ENCODE measurements at places on chromosomes 5 and 9.

DNA sequence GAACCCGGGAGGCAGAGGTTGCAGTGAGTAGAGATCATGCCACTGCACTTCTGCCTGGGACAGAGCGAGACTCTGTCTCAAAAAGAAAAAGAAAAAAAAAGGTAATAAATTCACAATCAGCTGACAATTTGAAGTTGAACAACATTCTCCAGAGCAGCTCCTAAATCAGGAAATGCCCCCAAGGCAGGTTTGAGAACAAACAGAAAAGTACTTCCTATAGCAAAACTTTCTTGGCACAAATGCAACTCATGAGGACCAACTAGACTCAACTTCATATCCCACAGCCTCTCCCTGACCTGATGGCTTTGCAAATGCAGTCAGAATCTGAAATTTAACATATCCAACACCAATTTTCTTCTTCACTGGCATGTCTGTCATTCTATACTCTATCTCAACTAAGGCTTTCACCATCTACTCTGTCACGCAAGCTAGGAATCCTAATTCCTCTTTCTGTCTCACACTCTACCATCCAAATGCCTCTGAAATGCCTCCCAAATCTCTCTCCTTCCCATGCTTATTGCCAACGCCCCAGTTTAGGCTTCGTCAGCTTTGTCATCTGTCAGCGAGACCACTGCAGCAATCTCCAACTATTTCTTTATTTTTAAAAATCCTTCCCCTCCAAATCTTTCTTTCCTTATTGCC, 113.3 kb downstream of the MAPKAP1 start:
- DNase-seq: no peak

DNA sequence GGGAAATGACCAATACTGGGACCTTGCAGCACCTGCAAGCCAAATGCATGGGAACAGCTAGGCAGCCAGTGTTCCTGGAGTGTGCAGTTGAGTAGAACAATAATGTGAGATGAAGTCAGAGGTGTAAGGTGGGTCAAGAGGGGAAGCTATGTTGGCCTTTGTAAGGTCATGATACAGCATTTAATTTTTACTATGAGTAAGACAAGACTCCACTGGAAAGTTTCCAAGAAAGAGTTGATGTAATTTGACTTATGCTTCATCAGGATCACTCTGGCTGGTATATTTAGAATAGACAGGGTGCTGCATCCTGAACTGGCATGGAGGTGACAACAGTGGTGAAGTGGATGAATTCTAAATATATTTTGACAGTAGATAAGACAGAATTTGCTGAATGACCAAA, 744.8 kb downstream of the KCTD16 start:
- no peak for DNase-seq

DNA sequence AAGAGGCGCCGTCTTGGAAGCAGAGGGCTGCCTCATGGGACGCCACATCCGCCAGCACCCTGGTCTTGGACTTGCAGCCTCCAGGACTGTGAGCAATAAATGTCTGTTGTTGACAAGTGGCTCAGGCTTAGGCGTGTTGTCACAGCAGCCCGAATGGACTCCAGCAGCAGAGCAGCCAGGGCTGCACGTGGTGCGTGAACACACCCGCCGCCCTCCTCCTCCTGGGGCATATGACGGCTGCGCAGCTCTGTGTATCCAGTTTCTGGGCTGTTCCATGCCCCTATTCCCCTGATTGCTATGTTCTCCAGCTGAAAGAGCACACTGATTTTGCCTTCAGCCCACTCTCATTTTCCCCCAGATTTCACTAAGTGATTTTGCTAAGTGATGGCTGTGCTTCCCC, 36.0 kb upstream of the CLPTM1L start:
- DNase-seq: no peak

- DNase-seq: no peak
Observed at GRCh38 chr9:106400170-106400569, 462.8 kb upstream of the ZNF462 start.

GRCh38 chr5:119582987-119583386, 46.4 kb upstream of the FAM170A start:
- DNase-seq: peak; percentile 52

- no peak for DNase-seq
Observed at GRCh38 chr5:118042076-118042475, 946.3 kb downstream of the DTWD2 start.

- DNase-seq: no peak
Observed at GRCh38 chr9:135245482-135246247, 158.2 kb downstream of the OLFM1 start.

- no peak for DNase-seq
Observed at GRCh38 chr9:83471241-83471640, 67.0 kb downstream of the FRMD3 start.

- DNase-seq: no peak
Observed at GRCh38 chr9:104092192-104092591, 1.9 kb upstream of the SMC2 start.

GRCh38 chr5:157026789-157027424, 32.0 kb downstream of the HAVCR1 start:
- DNase-seq: peak; percentile 3

DNA sequence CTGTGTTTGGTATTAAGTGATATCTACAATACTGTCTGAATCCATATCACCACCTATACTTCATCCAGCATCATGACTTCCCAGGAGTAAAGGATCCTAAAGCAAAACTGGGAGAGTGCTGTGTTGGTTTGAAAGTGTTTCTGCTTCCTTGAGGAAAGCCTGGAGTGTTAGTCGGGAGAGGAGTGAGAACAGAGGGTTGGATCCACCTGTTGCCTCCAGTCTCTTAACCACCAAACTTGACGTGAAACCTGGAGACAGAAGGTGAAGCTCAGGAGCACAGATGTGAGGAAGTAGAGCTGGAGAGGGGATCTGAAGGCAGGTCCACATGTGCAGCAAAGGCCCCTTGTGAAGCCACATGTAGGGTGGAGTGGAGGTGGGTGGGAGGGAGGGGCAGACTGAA, 88.2 kb downstream of the EGFLAM start:
- no peak for DNase-seq

DNA sequence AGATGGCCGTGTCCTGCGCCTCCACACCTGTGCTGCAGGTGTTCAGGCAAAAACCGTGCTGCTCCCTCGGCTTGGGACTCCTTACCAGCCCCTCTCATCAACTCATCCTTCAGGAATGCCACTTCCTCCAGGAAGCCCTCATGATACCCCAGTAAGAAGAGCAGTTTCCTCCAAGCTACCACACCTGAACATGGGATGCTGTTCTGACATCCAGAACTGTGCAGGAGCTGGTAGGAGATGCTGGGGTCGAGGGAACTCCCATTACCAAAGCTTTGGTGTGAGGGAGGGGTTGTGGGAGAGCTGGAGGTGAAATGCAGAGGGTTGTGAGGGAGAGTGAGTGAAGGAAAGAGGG, 18.9 kb downstream of the CARD19 start:
- no peak for DNase-seq

- DNase-seq: no peak
Observed at GRCh38 chr9:35158501-35159280, 3.1 kb upstream of the UNC13B start.

DNA sequence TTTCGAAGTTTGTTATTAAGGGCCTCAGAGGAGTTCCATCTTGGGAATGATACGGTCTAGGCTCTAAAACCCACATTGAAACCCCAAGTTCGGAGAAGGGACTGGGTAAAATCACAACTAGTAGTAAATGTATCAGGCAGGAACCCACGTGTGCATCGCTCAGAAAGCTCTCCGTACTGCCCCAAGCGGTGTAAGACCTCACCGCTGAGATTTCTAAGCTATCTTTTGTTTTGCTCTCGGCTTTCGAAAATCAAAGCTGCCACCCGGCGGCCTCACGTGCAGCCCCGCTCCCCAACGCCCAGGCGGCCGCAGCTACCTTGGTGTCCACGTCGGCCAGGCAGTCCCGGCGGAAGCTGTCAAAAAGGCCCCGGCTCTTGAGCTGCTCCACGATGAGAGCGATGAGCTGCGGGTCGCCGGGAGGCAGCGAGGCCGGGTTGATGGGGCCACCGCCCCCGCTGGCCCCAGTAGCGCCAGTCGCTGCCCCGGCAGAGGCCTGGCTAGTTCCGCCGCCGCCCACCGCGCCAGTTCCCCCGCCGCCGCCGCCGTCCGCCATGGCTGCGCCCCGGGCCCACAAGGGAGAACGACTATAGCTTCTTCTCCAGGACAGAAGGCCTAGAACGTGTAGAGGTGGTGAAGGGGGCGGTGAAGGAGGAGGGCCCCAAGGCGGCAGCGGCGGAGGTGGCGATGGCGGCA, 420 bp downstream of the BOD1 start:
- peak; percentile 72 for DNase-seq

DNA sequence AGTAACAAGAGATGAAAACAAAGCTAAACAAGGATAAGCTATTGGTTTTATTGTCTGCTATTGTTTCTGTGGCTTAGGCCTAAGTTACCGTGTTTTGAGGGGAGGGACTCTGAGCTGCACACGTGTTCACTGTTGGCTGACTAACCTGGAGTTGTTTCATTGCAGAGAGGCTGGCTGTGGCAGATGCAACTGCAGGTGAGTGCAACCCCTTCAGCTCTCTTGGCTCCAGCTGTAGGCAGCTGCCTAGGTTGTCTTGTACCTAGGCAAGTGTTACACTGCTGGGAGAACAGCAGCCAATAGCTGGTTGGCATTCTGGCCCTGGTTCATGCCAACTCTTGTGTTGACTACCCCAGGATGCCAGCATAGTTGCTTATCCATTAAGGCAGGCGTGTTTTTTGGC, 17.6 kb upstream of the MATR3 start:
- no peak for DNase-seq

DNA sequence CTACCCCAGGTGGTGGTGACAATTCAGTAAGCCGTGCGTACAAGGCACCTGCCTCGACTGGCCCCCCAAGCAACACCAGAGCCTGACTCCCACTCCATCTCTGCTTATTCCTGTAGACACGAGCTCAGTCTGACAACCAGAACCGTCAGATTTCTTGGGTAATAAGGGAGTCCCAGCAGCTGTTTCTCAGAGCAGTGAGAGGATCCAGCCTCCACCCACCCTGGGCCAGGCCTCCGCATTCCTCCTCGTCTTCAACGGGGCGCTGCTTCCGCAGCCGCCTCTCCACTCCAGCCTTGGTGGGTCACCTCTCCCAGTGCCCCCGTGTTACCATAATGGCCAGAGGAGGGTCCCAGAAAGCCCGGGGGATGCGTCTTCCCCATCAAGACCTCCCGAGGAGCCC, 27.7 kb upstream of the GFPT2 start:
- no peak for DNase-seq

GRCh38 chr5:32503261-32503660, 58.7 kb upstream of the ZFR start:
- DNase-seq: no peak

- no peak for DNase-seq
Observed at GRCh38 chr5:126650463-126650862, 49.7 kb downstream of the PHAX start.

- no peak for DNase-seq
Observed at GRCh38 chr5:51651889-51652288, 268.6 kb downstream of the ISL1 start.

DNA sequence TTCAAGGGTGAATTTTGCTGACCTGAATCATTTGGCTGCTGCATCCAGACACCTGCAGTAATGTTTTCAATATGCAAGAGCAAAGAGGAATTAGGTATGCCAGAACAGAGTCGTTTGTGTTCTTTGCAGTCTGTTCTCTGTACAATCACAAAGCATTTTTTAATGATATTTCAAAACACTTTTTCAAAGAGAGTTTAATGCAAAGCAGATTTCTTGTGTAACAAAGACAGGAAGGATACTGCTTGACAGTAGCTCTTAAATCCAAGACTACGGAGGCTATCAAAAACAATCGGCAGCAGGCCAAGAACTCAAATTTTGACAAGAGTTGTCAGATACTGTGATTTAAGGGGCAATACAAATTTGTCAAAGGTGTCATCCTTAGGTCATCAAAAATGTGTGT, 341.9 kb downstream of the GADD45G start:
- DNase-seq: no peak

DNA sequence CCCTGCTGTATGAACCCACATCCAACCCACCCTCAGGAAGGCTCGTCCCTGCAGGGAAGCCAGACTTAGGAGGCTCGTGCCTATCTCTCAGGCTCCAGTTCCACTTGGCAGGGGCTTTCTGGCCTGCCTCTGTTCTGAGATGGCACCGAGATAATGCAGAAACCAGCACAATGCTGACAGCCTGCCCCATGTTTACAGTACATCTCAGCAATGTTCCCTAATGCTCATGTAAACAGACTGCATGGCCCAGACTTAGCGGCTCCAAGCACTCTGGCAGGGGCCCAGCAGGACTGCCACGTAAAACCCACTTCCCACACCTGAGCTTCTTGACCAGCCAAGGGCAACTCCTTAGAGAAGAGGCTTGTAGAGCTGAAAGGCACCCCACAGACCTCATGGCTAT, 499.5 kb upstream of the BRINP1 start:
- DNase-seq: no peak

- no peak for DNase-seq
Observed at GRCh38 chr5:169071-169727, 22.1 kb upstream of the LRRC14B start.

- DNase-seq: no peak
Observed at GRCh38 chr5:159332800-159333544, 2.7 kb upstream of the IL12B start.

DNA sequence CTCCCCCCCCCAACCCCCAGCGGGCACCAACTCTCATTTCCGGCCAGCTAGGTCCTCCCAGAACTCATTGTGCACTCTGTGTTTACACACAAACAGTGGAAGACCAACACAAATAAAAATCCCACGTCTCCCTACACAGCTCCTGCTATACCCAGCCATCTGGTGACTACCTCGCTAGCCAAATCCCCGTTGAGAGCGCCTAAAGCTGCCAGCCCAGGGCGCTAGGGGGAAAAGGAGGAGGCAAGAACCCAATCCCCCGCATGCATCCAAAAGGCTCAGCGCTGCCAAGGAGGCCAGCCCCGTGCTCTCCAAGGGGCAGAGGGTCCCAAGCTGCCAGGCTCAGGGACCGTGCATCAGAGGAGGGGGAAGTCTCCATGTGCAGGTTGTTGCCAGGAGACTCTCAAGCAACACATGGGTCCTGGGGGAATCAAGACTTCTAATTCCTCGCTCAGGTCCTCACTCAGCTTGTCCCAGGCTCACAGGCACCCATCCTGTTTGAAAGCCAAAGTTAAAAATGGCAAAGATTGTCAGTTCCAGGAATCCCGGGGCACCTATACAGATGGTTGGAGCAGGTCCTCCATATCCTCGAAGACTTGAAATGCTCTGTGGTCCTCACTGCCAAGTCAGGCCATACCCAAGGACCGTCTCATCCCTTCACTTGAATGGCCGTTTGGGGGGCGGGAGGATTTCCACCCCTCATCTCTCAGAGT, 2.7 kb downstream of the ASTN2 start:
- no peak for DNase-seq

DNA sequence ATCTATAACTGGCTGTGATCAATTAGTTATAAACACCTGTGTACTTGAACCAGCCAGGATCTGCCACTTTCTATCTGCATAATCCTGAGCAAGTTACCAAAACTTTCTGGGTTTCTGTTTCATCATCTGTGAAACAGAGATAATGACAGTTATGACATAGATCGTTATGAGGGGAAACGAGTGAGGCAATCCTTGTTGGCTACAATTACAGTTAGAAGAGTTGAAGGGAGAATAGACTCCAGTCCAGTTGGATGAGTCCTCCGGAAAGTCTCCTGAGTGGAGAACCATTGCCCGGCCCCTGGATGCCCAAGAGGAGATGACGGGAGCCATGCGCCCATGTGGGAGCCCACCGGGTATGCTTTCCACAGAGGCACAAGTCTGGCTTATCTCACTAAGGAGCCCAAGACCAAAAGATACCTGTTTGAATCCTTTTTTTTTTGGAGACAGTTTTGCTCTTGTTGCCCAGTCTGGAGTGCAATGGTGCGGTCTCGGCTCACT, 4.5 kb downstream of the PDE6A start:
- no peak for DNase-seq

- no peak for DNase-seq
Observed at GRCh38 chr5:58066557-58066956, 393.3 kb downstream of the PLK2 start.

- no peak for DNase-seq
Observed at GRCh38 chr5:122458278-122458872, 146.3 kb downstream of the SNCAIP start.

Measured in neuronal stem cell (in vitro differentiated cells).